ENCODE measurements at places on chromosomes 12 and 14. TPM values are rescaled to one million over a fixed set of nuclear protein-coding genes. Genes with fewer than 3 reads are reported as not detected.

Gene TMTC2
- polyA plus RNA-seq: 1.6 TPM

Gene SRGAP1
- 24.9 TPM for polyA plus RNA-seq

Gene CERS5
- polyA plus RNA-seq: 76.1 TPM

Gene ZNF384
- 39.3 TPM for polyA plus RNA-seq

Gene TBC1D30
- 0.40 TPM for polyA plus RNA-seq

Gene RERG
- 0.12 TPM for polyA plus RNA-seq

Gene TMEM121
- polyA plus RNA-seq: 1.5 TPM

Gene ALDH6A1
- 19.0 TPM for polyA plus RNA-seq

Gene RASAL1
- polyA plus RNA-seq: not detected

Gene STYK1
- polyA plus RNA-seq: 0.02 TPM

Gene CISTR
- polyA plus RNA-seq: not detected

Gene ANKRD33
- polyA plus RNA-seq: not detected

Gene ISCU
- polyA plus RNA-seq: 184 TPM

Gene AQP2
- polyA plus RNA-seq: not detected

Gene BMAL2
- polyA plus RNA-seq: 22.9 TPM

Gene CD4
- polyA plus RNA-seq: 24.8 TPM

Gene SYT10
- polyA plus RNA-seq: not detected

Gene EGLN3
- polyA plus RNA-seq: 0.04 TPM

Gene ARL1
- 204 TPM for polyA plus RNA-seq

Gene TNFRSF1A
- 231 TPM for polyA plus RNA-seq

Gene SLC17A8
- not detected for polyA plus RNA-seq

Gene SLC35F4
- polyA plus RNA-seq: not detected

Gene KLRC2
- not detected for polyA plus RNA-seq

Gene SSTR1
- 1.0 TPM for polyA plus RNA-seq

Gene PZP
- polyA plus RNA-seq: not detected

Gene MUCL1
- not detected for polyA plus RNA-seq

Gene RNF212B
- not detected for polyA plus RNA-seq

Gene LRP1
- polyA plus RNA-seq: 49.9 TPM

Gene BHLHE41
- polyA plus RNA-seq: 0.96 TPM

Gene RNASE1
- not detected for polyA plus RNA-seq

Gene ACSS3
- 3.0 TPM for polyA plus RNA-seq

Gene PDE6H
- polyA plus RNA-seq: not detected

Gene VPS33A
- polyA plus RNA-seq: 23.5 TPM

Gene FITM1
- polyA plus RNA-seq: 0.07 TPM

Gene PPP1R13B
- 0.62 TPM for polyA plus RNA-seq

Gene GSKIP
- 28.0 TPM for polyA plus RNA-seq

Gene TPH2
- polyA plus RNA-seq: 0.04 TPM

Gene TNS2
- 23.1 TPM for polyA plus RNA-seq

Gene APAF1
- 21.0 TPM for polyA plus RNA-seq

All from AG04450 (cell line).